ENCODE measurements at places on chromosomes 13 and 19. TPM values are rescaled to one million over a fixed set of nuclear protein-coding genes. Genes with fewer than 3 reads are reported as not detected.

- H3K4me3 ChIP-seq = no peak overlapping the region
- no peaks in the 10 kb centered on the region for H3K27me3 ChIP-seq
Observed at GRCh38 chr19:7831452-7831851, 1.4 kb downstream of the EVI5L start.

DNA sequence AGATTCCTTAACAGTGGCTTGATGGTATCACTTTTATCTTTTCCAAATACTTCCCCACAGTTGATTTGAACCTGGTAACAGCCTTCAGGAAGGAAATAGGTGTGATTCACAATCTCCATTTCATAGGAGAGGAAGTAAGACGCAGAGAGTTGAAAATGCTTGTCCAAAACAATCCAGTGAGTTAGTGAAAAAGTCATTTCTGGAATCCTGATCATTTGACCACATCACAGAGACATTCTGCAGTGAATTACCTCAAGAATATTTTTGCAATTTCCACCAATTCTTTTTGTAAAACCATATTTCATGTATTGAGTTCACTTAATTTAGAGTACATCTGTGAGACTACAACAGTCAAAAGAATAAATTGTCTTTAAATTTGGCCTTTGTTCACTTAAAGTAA is 292.8 kb downstream of the DCLK1 start:
- no peaks in the 10 kb centered on the region for H3K27me3 ChIP-seq
- H3K27ac ChIP-seq = no peak overlapping the region
- no peaks in the 10 kb centered on the region for H3K36me3 ChIP-seq
- DNase-seq = no peak

DNA sequence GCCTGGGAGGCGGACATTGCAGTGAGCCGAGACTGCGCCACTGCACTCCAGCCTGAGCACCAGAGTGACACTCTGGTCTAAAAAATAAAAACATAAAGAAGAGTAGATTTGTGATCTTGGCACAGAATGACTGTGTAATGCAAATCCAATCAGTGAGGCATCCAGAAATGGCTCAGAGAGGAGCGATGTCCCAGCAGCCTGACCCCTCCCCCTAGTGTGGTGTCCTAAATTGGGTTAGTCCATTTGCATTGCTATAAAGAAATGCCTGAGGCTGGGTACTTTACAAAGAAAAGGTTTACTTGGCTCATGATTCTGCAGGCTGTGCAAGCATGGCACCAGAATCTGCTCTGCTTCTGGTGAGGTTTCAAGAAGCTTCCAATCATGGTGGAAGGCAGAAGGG is 59.1 kb upstream of the ZNF30 start:
- H3K4me3 ChIP-seq = no peak overlapping the region
- DNase-seq = no peak
- H3K4me1 ChIP-seq = no peaks in the 10 kb centered on the region
- H3K27ac ChIP-seq = no peak overlapping the region
- no peaks in the 10 kb centered on the region for H3K36me3 ChIP-seq
- H3K27me3 ChIP-seq = no peaks in the 10 kb centered on the region

- no peaks in the 10 kb centered on the region for H3K27me3 ChIP-seq
- peaks cover 2% of the 10 kb centered on the region for H3K4me1 ChIP-seq
- no peak within 1 kb of the TSS for H3K27ac ChIP-seq
- DNase-seq = no peak
- H3K36me3 ChIP-seq = no peaks in the 10 kb centered on the region
Observed at GRCh38 chr19:50418176-50419021, at the start of gene SPIB. SPIB (plus strand) TSS chr19:50418938; CDS start chr19:50418963, 25 bp downstream.

DNA sequence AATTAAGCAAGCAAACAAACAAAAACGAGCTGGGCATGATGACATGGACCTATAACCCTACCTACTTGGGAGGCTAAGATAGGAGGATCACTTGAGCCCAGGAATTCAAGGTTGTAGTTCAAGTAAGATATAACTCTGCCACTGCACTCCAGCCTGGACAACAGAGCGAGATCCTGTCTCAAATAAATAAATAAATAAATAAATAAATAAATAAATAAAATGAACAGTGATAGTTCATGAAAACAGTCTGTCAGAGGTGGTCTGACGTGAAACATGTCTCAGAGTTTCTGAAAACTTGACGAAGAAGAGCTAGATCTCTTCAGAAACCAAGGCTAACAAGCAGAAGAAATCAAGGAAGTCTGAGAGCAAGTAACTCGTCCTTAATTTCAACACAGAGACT is 188.8 kb upstream of the GPC6 start:
- no peak overlapping the region for H3K27ac ChIP-seq
- H3K27me3 ChIP-seq = no peaks in the 10 kb centered on the region
- no peak overlapping the region for H3K4me3 ChIP-seq
- H3K36me3 ChIP-seq = no peaks in the 10 kb centered on the region

DNA sequence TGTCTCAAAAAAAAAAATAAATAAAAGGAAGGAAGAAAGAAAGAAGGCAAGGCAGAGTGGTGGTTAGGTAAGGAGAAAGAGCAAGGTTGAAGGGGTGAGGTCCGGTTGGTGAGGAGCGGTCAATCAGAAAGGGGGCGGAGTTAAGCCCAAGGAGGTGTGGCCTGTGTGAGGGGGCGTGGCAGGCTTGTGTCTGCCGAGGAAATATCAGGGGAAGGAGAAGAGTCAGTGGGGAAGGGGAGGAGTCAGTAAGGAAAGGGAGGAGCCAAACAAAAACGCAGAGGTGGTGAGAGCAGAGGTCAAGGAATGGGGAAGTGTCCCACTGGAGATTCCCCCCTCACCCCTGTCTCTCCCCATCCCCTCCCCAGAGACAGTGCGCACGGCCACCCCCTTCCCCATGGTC is 5.9 kb downstream of the CACNG7 start:
- H3K27me3 ChIP-seq = no peaks in the 10 kb centered on the region
- no peaks in the 10 kb centered on the region for H3K36me3 ChIP-seq
- H3K4me1 ChIP-seq = no peaks in the 10 kb centered on the region
- no peak for DNase-seq

GRCh38 chr13:27920677-27921420 is 1.0 kb downstream of the PDX1 start:
- no peaks in the 10 kb centered on the region for H3K36me3 ChIP-seq
- peaks cover 4% of the 10 kb centered on the region for H3K27me3 ChIP-seq
- no peak overlapping the region for H3K4me3 ChIP-seq
- no peak overlapping the region for H3K27ac ChIP-seq
- DNase-seq = no peak

DNA sequence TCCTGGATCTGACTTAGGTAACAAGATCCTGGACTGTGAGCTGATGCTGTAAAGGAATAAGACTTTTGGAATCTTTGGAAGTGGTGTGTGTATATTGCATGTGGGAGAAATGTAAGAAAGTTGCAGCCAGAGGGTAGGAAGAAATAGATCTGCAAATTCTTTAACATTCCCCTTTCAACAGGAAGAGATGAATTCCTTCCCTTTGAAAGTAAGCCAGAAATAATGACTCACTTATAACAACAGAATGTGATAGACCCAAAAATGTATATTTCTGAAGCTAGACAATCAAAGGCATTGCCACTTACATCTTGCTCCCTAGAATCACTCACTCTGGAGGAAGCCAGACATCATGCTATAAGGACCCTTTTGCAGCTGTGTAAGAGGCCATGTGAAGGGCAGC is 9.8 kb upstream of the SIAH3 start:
- H3K27me3 ChIP-seq = no peaks in the 10 kb centered on the region
- H3K4me3 ChIP-seq = no peak overlapping the region
- H3K27ac ChIP-seq = no peak overlapping the region
- DNase-seq = no peak
- H3K36me3 ChIP-seq = no peaks in the 10 kb centered on the region

DNA sequence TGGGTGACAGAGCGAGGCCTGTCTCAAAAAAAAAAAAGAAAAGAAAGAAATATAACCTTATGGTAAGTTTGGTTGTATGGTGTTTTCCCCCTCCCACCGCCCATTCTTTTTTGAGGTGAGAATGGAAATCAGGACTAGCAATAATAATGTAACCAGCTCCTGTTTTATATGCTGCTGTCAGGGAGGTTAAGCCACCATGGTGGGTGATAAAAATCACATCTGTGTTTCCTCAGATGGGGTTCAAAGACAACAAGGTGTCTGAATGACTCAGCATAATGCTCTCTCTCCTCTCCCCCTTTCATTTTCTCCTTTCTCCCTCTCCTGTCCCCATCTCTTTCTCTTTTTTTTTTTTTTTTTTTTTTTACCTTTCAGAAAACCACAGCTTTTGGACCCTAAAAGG is 28.3 kb upstream of the GARRE1 start:
- H3K27me3 ChIP-seq = no peaks in the 10 kb centered on the region
- H3K4me1 ChIP-seq = no peaks in the 10 kb centered on the region

DNA sequence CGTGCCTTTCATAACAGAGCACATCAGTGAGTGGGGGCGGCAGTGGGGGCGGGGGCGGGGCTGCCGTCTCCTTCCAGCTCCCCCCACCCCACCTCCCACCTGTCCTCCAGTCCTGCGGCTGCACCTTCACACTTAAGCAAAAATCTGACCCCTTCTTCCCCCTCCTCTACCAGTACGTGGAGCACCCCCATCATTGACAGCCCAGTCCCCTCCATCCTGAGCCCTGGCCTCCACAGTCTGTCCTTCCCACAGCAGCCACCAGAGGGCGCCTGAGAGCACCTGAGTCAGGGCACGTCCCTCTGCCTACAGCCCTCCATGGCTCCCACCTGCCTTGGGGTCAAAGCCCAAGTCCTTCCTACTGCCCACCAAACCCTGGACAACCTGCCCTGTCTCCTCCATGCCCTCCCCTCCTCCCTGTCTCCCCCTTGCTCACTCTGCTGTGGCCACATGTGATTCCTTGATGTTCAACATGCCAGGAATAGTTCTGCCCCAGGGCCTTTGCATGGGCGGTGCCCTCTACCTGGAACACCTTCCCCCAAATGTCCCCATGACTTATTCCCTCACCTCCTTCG is 4.0 kb downstream of the EBI3 start:
- H3K4me1 ChIP-seq = no peaks in the 10 kb centered on the region
- no peak overlapping the region for H3K4me3 ChIP-seq
- no peaks in the 10 kb centered on the region for H3K36me3 ChIP-seq
- no peaks in the 10 kb centered on the region for H3K27me3 ChIP-seq

DNA sequence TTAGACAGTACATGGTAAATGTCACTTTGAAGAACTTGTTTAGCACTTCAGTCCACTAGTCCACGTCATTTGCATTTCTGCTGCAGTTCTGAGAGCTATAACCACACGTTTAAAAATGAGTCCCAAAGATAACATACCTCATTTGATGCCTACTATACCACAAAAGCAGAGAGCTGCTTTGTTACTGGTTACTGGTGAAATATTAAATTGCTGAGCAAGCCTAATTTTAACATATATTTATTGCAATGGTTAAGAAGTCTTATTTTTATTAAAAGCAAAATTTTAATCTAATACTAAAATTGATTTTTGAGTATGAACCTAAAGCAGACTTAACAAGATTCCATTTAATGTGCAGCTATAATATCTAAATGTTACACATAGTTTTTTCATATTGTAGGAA is 1949.7 kb upstream of the PRR20A start:
- no peak for DNase-seq
- H3K4me3 ChIP-seq = no peak overlapping the region
- H3K4me1 ChIP-seq = no peaks in the 10 kb centered on the region
- H3K36me3 ChIP-seq = no peaks in the 10 kb centered on the region
- H3K27ac ChIP-seq = no peak overlapping the region

- H3K36me3 ChIP-seq = no peaks in the 10 kb centered on the region
- no peak overlapping the region for H3K4me3 ChIP-seq
- no peaks in the 10 kb centered on the region for H3K27me3 ChIP-seq
- peak; percentile 60 for DNase-seq
Observed at GRCh38 chr19:1624458-1624857, 19.2 kb upstream of the UQCR11 start.

- no peak overlapping the region for H3K4me3 ChIP-seq
- H3K36me3 ChIP-seq = no peaks in the 10 kb centered on the region
- peak; percentile 43 for DNase-seq
- H3K27me3 ChIP-seq = peaks cover 8% of the 10 kb centered on the region
- no peak overlapping the region for H3K27ac ChIP-seq
Observed at GRCh38 chr19:920051-920864, 3.1 kb downstream of the KISS1R start.

GRCh38 chr13:49302817-49303216 is 55.1 kb downstream of the CDADC1 start:
- no peak overlapping the region for H3K4me3 ChIP-seq
- H3K36me3 ChIP-seq = no peaks in the 10 kb centered on the region
- peaks cover 12% of the 10 kb centered on the region for H3K4me1 ChIP-seq
- no peaks in the 10 kb centered on the region for H3K27me3 ChIP-seq

- H3K27ac ChIP-seq = no peak overlapping the region
- H3K36me3 ChIP-seq = no peaks in the 10 kb centered on the region
- H3K27me3 ChIP-seq = no peaks in the 10 kb centered on the region
- DNase-seq = no peak
- H3K4me3 ChIP-seq = no peak overlapping the region
Observed at GRCh38 chr19:2358548-2359173, 1.4 kb upstream of the TMPRSS9 start.

- H3K27me3 ChIP-seq = no peaks in the 10 kb centered on the region
- no peak overlapping the region for H3K4me3 ChIP-seq
- no peak for DNase-seq
- no peak overlapping the region for H3K27ac ChIP-seq
- no peaks in the 10 kb centered on the region for H3K36me3 ChIP-seq
Observed at GRCh38 chr19:412356-413355, 3.7 kb upstream of the C2CD4C start.

- no peaks in the 10 kb centered on the region for H3K27me3 ChIP-seq
- H3K4me3 ChIP-seq = no peak overlapping the region
- no peak overlapping the region for H3K27ac ChIP-seq
Observed at GRCh38 chr19:8109890-8110662, 39.3 kb downstream of the FBN3 start.

DNA sequence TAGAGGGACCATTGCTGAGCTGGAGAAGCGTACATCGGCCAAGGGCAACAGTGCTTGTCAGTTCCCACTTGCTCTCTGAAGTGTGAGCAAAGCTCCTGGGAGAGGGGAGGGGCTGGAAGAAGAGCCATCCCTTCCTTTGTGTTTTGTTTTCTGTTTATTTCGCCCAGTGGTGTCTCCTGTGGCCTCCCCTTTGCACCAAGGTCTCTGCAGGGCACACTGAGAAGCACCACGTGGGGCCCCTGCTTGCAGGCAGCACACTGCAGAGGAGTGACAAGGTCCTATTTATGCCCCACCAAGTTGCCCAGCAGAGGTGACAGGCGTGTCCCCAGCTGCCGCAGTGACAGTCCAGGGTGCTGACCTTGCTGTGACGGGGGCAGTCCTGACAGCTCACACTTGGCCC is 24.0 kb downstream of the GRIN2D start:
- H3K27ac ChIP-seq = no peak overlapping the region
- H3K4me3 ChIP-seq = no peak overlapping the region
- H3K27me3 ChIP-seq = no peaks in the 10 kb centered on the region
- H3K4me1 ChIP-seq = no peaks in the 10 kb centered on the region
- no peaks in the 10 kb centered on the region for H3K36me3 ChIP-seq

DNA sequence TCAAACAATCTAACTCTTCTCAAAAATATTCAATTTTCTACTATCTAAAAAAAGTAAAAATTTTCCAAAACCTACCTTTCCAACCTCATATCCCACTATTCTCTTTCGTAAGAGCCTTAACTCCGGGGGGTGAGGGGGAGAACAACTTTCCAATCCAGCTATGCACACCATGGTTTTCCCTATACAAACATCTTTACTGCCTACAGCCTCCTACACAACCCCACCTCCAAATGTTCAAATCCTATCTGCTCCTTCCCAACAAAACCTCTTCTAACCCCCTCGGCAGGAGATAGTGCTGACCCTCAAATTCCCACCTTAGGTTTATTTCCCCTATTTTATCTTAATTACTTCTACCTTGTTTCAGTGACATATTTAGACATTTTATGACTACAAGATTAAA is 102.0 kb downstream of the DIAPH3 start:
- no peak overlapping the region for H3K4me3 ChIP-seq
- DNase-seq = no peak
- H3K27me3 ChIP-seq = no peaks in the 10 kb centered on the region
- H3K36me3 ChIP-seq = no peaks in the 10 kb centered on the region
- H3K4me1 ChIP-seq = no peaks in the 10 kb centered on the region
- no peak overlapping the region for H3K27ac ChIP-seq

GNA15 gene
- total RNA-seq = 1.2 TPM

ZNF726 gene
- 0.58 TPM for total RNA-seq

ZNF98 gene
- 9.5 TPM for total RNA-seq

RXFP2 gene
- not detected for total RNA-seq

CGB3 gene
- total RNA-seq = not detected

LATS2 gene
- total RNA-seq = 26.8 TPM

Measured in ovary (tissue), 10 donors.